Cortex of kidney (tissue), 1 donor: ENCODE measurements at places on chromosomes 3 and 15.

DNA sequence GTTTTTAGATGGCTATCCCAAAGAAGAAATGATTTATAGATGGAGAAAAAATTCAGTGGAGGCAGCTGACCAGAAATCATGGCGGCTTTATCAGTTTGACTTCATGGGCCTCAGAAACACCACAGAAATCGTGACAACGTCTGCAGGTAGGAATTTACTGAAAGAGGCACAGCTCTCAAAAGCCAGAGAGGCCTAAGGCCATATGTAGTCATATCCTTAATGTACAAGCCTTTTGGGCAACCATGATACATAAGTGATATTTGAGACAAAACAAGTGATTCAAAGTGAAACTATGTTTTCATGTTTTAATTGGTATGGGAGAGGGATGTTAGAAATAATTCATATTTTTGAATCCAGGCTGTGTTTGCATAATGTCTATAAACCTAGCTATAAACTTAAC, 509.7 kb downstream of the GABRG3 start:
- DNase-seq: no peak

DNA sequence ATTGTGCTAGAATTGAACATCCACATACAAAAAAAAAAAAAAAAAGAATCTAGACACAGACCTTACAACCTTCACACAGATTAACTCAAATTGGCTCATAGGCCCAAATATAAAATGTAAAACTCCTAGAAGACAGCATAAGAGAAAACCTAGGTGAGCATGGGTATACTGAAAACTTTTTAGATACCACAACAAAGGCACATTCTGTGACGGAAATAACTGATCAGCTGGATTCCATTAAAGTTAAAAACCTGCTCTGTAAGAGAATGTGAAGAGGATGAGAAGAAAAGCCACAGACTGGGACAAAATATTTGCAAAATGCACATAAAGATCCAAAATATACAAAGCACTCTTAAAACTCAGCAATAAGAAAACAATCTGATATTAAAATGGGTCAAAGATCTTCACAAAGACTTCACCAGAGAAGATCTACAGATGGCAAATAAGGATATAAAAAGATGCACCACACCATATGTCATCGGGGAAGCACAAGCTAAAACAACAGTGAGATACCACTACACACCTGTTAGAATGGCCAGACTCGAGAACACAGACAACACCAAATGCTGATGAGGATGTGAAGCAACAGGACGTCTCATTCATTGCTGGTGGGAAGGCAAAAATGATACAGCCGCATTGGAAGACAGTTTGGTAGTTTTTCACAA, 167.9 kb downstream of the PDE8A start:
- no peak for DNase-seq

DNA sequence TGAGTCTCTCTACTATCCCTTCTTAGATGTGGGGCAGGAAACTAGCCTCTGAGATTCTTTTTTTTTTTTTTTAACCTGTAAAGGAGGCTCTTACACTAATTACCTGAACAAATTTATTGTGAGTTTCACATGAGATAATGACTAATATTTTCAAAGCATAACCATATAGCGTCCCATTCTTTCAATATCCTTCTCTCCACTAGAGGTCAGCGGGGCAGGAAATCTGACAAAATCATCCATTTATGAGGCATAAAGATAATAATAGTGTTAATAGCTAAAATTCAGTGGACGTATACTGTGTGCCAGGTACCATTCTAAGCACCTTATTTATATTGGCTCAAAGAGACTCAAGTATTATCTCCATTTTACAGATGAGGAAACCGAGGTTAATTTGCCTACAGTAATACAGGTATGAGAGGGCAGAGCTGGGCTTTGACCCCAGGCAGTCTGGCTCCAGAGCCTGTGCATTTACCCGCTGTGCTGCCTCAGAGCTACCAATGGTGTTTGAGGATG, 16.3 kb upstream of the SMAD6 start:
- no peak for DNase-seq

GRCh38 chr3:159165961-159166360, 364.1 kb downstream of the MFSD1 start:
- DNase-seq: no peak

GRCh38 chr3:169886671-169887070, 16.9 kb upstream of the LRRC31 start:
- no peak for DNase-seq

GRCh38 chr3:196947136-196947859, 5.0 kb upstream of the NCBP2 start:
- no peak for DNase-seq

GRCh38 chr3:6062261-6063187, 798.4 kb upstream of the GRM7 start:
- no peak for DNase-seq

DNA sequence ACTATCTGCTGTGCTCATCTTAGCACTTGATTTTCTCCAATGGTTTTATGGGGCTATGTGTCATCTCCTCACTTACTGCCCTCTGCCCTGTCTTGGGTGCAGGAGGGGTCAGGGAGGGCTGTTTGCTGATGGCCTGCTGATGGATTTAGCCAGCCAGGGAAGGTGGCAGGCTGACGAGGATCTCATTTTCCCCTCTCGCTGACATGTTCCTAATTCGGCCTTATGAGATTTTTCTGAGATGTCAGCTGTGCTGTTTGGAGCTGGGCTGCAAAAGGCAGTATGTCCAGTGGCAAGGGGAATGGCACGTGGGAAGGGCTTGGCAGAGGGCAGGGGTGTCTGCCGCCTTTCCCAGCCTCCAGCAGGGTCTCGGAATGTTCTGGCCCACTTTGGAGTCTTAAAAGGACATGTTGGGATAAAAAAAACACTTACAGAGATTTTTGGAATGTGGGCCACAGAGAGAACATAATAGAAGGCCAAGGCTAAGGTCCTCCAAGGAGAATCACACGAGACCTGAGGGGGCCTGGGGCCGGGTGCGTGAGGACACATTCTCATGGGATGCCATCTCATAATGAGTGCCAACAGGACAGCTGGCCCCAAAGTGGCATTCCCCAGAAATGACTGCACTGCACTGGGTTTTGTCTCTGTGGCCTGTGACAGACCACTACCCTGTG, 303.8 kb downstream of the TLE3 start:
- no peak for DNase-seq

DNA sequence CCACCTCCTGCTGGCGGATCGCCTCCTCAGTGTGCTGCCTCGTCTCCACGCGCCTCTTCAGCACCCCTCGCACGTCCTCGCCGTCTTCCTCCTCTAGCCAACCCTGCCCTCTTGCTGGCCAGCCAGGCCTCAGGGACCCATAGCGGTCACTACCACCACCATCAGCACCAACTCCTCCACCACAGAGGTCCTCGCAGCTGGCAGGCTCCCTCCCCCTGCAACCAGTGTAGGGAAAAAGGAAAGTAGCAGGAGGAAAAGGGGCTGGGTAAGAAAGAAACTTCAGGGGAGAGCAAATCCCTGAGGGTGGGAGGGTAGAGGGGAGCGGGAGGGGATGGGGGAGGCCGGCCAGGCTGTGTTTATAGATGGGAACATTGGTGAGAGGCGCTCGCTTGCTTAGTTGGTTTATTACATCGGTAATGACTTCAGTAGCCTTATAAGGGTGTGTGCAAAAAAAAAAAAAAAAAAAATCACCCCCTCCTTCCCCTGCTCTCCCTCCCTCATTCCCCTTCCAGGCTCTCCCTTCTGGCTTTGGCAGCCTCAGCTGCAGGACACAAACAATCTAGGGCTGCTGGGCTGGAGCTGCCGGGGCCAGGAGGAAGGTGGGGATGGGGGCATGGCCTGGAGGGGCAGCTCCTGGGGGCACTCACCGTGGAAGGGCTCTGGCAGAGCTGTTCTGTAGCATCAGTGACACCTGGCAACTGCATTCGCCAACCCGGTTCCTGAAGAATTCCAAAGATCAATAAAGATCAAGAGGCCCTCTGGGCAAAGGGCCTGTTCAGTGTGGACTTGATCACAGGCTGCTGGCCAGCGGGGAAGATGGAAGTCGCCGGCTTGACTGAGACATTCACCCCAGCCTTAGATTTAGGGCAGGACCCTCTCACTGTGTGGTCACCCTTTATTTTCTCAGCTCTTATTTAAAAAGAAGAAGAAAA, 116.2 kb upstream of the HACD2 start:
- DNase-seq: no peak

- no peak for DNase-seq
Observed at GRCh38 chr3:38226273-38226672, 39.3 kb upstream of the SLC22A13 start.

GRCh38 chr3:177055605-177056571, 141.4 kb downstream of the TBL1XR1 start:
- DNase-seq: no peak

DNA sequence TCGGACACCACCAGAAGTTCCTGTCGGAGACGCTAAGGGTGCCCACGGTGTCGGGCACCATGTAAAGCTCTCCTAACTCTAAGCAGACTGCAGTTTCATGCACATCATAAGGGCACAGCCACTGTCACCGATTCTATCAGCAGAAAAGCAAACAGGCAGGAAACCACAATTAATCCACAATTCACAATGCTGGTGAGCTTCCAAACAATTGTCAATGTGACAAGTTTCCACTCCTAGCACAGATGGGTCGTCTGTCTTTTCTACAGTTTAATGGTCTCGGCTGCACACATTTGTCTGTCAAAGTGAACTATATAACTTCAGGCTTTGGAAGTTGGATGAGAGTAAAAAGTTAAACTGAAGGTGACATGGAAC, 8.8 kb upstream of the OCA2 start:
- DNase-seq: no peak

- no peak for DNase-seq
Observed at GRCh38 chr15:49458145-49458544, 35.1 kb downstream of the FGF7 start.
